ENCODE measurements at places on chromosomes 13 and 19.

GRCh38 chr19:55962186-55962585 is 14.6 kb downstream of the NLRP8 start:
- DNase-seq: no peak

- no peak for DNase-seq
These were observed 14.3 kb downstream of the ERICH4 start for GRCh38 chr19:41457241-41457640.

DNA sequence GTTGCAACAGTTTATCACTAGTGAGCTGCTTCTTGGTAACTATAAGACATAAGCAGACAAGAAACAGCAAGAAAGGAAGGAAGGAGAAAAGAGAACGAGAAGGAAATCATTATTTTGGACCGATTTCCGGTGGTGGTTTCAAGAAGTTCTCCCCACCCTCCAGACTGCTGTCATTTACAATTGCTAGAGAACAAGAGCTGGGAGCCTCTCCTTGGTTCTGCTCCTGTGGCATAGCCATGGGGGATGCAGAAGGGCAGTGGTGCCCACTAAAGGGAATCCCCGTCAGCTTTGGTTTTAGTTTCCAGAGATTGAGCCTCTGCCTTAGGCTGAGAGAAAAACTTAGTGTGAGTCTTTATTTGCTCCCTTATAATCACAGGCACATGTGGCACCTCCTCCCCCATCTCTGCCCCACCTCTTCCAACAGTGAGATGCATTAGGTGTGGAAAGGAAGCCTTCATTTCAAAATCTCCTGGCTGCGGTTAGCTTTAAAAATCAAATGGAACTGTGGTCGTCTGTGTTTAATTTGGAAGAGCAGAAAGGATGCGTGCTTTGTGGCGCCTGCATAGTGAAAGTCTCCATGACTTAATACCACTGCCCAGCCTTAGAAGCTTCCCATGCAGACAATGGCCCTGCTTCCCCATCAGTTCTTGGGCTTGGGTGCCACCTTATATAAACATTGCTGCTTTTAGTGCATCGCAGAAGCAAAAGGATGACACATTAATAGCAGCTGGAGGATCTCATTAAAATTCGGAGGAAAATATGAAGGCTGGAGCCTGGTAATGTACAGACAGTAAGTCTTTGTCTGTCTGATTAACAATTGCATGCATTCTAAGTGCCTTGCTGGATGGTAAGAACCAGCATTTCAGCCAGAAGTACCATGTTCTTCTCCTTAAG is 25.0 kb downstream of the LRCH1 start:
- DNase-seq: no peak

GRCh38 chr13:27622102-27622820 is 569 bp downstream of the POLR1D start:
- no peak for DNase-seq

- DNase-seq: no peak
These were observed 61.6 kb downstream of the ALOX5AP start for GRCh38 chr13:30796631-30797601.

- peak; percentile 88 for DNase-seq
These were observed 9.3 kb downstream of the HOOK2 start for GRCh38 chr19:12766051-12766521.

All from ecto neural progenitor cell (in vitro differentiated cells).